ENCODE measurements at places on chromosomes 6 and 20. TPM values are rescaled to one million over a fixed set of nuclear protein-coding genes. Genes with fewer than 3 reads are reported as not detected.

DNA sequence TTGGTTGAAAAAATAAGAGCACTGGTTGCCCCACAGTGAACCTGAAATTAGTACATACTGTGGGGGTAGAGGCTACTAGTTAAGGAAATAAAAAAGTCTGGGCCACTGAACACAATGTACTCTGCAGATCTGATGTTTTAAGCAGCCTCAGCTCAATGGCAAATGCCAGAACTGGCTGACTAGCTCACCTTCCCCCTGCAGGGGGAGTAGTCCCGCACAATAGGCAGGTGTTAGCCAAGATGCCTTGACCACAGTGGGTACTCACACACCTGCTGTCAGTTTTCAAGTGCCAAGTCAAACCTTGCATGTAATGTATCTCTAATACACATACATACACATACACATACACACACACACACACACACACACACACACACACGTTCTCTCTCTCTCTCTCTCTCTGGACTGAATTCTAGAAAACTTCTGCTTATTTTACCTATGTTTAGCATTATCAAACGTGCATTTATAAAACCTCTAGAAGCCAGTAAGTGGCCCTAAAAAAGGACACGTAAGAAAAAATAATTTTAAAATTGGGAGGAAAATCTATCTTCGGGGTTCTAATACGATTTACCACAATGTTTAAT lies 36.1 kb downstream of the GMDS start:
- H3K4me1 ChIP-seq: no peaks in the 10 kb centered on the region
- no peaks in the 10 kb centered on the region for H3K27me3 ChIP-seq
- H3K36me3 ChIP-seq: no peaks in the 10 kb centered on the region
- no peak overlapping the region for H3K4me3 ChIP-seq
- DNase-seq: no peak

The ASIP gene
- total RNA-seq: not detected

The SALL4 gene
- not detected for total RNA-seq

- peaks cover 30% of the 10 kb centered on the region for H3K4me1 ChIP-seq
- no peaks in the 10 kb centered on the region for H3K36me3 ChIP-seq
Measured at GRCh38 chr6:26215585-26216358, 128.5 kb downstream of the HFE start.

GRCh38 chr6:121526282-121526681 lies 90.8 kb downstream of the GJA1 start:
- H3K27me3 ChIP-seq: no peaks in the 10 kb centered on the region
- H3K4me3 ChIP-seq: no peak overlapping the region
- H3K27ac ChIP-seq: no peak overlapping the region
- peaks cover 47% of the 10 kb centered on the region for H3K4me1 ChIP-seq

Data from esophagus muscularis mucosa (tissue), 4 donors.